Stimulated activated CD8-positive, alpha-beta memory T cell treated with anti-CD3 and anti-CD28 coated beads, Interleukin-15, amount 100 ng/mL, for 48 hours (primary cell): ENCODE measurements at places on chromosomes 2 and 18.

DNA sequence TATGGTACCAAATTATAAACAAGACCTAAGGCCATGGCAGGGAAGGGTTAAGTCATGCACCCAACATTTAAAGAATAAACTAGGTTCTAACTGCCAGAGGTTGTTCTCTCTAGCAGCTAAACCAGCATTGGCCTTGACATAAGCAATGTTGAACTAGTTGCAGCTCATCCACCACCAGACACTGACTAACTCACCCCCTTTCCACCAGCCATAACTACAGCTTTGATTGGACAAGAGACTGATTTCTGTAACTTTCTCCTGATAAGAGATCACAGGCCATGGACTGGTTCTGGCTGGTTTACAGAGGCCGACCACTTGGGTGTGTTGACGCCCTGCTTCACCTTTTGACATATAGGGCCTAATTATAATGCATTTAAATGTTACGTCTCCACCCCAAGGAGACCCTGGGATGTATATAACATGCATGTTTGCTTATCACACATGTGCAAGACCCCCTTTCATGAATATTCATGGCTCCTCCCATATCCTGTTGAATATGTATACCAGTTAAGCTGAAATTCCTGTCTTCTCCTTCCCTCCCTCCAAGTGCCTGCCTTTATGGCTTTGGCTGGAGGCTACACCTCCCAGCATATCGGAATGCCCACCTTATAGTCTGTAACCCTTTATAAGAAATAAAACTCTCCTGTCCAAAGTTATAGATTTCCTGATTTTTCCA, 75.9 kb downstream of the MRPS9 start:
- DNase-seq: no peak

DNA sequence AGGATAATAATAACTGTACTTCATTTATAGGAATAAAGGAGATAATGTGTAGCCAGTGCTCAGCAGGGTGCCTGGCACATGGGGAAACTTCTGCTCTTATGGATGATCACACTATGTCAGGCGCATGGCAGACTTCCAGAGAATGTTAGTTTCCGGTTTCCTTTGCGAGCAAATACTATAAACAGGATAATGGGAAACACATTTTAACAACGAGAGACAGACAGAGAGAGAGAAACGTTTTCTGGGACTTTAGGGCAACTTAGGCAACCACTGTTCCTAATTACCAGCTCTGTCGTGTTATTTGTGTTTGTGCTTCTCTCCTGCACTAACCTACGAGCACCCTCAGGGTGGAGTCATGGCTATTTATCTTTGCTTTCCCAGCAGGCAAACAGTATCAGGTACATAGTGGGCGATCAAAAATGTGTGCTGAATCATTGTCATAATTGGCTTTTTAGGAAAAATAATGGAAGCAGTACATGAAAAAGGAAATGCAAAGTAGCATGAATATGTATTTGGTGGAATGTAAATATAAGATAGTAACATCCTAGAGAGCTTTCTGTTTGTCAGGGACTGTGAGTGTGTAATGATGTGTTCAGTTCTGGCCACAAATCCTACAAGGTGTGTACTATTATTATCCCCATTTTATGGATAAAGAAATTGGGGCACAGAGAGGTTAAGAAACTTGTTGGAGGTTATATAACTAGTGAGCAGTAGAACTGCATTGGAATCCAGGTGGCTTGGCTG, 36.8 kb upstream of the IGFBP2 start:
- no peak for DNase-seq

DNA sequence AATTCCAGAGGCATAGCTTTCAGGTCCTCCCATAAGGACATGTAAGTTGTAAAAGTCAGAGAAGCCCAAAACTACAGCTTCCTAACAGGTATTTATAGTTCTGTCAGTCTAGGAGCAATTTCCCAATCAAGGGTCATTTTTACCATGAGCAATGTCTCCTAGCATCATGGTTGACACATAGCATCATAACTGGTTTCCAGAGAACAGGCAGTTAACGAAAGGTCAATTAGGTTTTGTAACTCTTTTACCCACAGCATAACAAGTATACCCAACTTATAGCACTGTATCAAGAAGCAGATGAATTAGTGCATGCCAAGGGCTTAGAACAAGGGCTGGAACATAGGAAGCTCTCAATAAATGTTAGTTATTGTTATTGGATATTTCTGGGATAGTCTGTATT, 110.1 kb downstream of the MREG start:
- no peak for DNase-seq

GRCh38 chr2:161172901-161173540, 12.8 kb downstream of the TANK start:
- no peak for DNase-seq

- DNase-seq: no peak
Observed at GRCh38 chr2:58416696-58417095, 175.6 kb upstream of the FANCL start.

DNA sequence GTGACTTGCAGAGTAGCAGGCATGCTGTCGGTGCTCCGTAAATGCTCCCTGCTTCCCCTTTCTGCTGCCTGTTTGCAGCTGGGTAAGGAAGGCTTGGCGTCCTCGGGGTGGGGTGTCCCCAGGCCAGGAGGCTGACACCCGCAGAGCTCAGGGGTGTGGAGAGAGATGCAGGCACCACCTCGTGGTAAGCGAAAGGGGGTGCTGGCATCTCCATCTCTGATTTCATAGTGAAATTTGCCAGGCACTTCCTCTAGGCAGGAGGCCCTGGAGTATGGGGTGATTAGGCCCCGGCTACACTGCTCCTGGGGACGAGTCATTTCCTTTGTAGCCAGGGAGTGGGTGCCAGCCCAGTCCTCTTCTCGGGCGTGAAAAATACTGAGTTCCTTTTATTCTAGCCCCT, 160.4 kb downstream of the KLHL29 start:
- no peak for DNase-seq

DNA sequence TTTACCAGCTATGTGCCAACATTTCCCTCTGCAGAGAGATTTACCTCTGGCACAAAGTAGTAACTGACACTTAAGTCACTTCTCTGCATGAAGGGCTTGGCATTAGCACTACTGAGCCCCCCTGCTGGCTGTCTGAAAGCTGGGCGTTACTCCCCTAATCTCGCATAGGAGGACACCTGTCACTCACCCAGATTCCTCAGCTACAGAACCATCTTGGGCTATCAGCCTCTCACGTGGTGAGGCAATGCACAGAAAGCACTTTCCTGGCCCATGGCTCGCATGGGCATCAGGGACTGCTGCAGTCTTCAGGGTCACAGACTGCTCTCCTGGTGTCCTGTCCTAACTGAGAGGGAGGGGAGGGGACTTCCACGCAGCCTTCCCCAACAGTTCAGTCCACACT, 12.0 kb downstream of the SERPINE2 start:
- no peak for DNase-seq

- DNase-seq: no peak
Observed at GRCh38 chr2:69097148-69097610, 84.2 kb downstream of the ANTXR1 start.

DNA sequence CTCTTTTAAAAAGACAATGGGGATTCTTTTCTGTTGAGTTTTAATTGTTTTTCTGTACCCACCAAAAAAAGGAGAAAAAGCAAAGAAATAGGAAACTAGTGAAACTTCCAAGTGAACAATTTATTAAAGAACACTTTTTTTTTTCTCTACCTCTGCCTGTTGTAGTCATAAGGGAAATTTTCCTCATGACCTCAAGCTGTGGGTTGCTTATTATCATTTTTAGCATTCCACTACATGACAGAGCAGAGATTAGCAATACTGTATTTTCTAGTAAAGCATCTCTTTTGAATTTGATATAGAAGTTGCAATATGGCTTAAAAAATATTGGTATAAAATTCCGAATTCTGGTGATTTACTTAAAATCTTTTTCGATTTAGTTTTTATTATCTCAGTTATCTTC, 87.9 kb upstream of the LRRTM1 start:
- no peak for DNase-seq

- DNase-seq: no peak
Observed at GRCh38 chr2:72153026-72153791, 5.5 kb upstream of the CYP26B1 start.

GRCh38 chr2:195820373-195820772, 163.3 kb downstream of the SLC39A10 start:
- DNase-seq: no peak

GRCh38 chr2:47459021-47459420, 56.1 kb downstream of the MSH2 start:
- DNase-seq: no peak

- no peak for DNase-seq
Observed at GRCh38 chr2:126932966-126933710, 34.4 kb downstream of the TEX51 start.

GRCh38 chr18:41004324-41004723, 950.7 kb upstream of the PIK3C3 start:
- no peak for DNase-seq

DNA sequence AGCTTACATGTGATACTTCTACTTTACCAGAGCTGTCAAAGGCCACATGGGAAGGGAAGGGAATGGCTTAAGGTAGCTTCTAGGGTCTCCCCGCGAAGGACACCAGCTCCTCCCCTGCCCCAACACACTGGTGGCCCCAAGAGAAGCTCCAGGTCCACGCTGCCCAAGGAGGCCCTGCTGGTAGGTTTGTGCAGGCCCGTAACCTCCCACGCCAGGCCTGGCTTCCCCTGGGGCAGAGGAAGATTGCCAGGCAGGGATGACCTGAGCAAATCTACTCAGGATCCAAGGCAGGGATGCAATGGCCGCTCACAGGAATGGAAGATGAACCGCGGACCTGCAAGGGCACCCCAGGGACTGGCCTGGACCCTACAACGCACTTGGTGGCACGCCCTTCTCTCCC, 205.1 kb downstream of the MGAT5 start:
- DNase-seq: no peak

GRCh38 chr2:124967325-124967724, 942.2 kb downstream of the CNTNAP5 start:
- no peak for DNase-seq

GRCh38 chr2:165013944-165014619, 58.8 kb upstream of the SLC38A11 start:
- no peak for DNase-seq

GRCh38 chr2:28276807-28277206, 115.9 kb upstream of the FOSL2 start:
- no peak for DNase-seq

DNA sequence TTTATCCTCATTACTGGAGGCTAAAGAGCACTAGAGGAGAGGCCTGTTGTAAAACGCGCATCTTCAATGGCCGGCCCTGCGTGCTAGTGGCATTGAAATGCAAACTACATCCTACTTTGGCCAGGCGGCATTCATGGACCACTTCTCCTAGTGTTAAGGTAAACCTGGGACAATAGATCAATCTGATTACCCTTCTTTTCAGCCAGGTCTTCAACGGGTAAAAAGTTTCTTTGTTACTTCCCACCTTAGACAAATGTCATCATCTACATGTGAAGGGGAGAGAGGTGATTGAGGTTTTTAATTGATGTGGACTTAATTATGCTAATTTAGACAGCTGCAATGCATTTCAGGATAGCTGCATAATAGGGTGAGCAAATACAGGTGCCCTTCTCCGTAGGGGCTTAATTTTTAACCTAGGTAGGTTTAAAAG, 628.0 kb downstream of the ZEB2 start:
- no peak for DNase-seq

DNA sequence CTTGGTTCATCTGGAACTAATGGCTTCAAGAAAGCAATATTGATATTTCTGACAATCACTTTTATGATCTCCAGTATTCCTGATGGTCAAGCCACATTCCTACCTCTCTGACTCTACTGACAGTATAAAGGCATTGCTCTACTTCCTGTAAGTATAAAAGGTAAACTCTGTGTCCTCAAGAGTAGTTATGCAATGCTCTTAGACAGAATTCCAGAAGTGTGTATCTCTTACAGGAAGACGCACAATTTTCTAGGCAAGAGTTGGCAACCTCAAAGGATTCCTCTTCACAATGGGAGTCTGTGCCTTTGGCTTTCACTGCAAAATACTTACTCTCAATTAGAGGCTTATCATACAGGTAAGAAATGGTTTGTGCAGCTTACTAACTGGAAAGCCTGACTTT, 100.1 kb downstream of the THADA start:
- no peak for DNase-seq

GRCh38 chr18:42649331-42650035, 466.0 kb downstream of the RIT2 start:
- DNase-seq: no peak

- DNase-seq: no peak
Observed at GRCh38 chr2:237664151-237664550, 36.8 kb downstream of the LRRFIP1 start.

GRCh38 chr2:32772638-32773447, 145.0 kb downstream of the TTC27 start:
- no peak for DNase-seq

DNA sequence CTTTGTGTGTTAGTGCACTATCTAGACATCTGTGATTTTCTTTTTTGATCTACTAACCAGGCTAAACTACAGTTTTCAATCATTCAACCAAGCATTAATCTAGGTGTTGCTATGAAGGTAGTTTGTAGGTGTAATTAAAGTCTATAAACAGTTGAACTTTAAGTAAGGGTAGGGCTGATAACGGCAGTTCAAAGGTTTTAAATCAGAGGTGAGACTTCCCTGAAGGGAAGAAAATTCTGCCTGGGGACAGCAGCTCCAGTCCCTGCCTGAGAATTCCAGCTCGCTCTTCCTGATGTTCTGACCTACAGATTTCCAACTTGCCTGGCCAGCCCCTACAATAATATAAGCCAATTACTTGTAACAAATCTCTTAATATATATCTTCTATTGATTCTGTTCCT, 663.9 kb downstream of the MBD2 start:
- no peak for DNase-seq

DNA sequence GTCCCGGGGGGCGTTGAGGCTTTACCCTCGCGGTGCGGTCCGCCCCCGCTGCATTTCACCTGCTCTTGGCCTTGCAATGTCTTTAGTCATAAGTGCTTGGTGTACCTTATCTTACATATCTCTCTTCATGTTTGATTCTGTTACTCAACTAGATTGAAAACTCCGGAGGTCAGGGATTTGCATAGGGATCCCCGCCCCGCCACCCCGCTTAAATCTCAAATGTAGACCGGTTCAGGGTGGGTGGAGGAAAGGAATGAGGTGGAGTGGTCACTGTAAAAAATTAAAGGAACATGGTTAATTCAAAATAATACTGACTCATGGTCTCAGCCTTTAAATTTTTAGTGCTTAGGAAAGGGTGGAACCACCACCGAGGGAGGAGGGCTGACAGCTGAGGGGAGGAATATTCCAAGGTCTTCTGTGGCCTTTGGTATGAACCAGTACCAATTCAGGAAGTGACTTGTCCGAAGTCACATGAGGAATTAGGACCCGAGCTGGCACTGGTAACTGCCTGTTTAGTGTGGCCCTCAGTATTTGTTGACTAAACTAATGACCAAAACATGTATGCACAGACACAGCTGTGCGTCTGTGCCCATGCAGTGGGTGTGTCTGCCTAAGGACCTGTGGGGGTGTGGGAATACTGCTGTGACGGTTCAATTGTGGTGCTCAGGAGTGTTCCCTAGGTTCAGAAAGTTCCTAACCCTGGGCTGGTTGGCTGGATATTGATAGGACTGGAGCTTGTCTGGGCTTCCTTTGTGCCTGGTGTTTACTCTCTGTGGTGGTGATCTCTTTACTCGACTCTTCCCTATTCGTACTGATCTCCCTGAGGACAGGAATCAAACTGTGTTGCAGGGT, 1.0 kb downstream of the PLEKHB2 start:
- peak; percentile 51 for DNase-seq

GRCh38 chr18:36469461-36469860, 171.9 kb downstream of the FHOD3 start:
- DNase-seq: no peak

GRCh38 chr2:26922405-26923188, 47.8 kb upstream of the MAPRE3 start:
- peak; percentile 18 for DNase-seq

GRCh38 chr2:226233388-226233787, 566.2 kb downstream of the IRS1 start:
- DNase-seq: no peak
